ENCODE measurements at places on chromosomes 13 and 19.
A peak's percentile ranks its signal among the peaks of the same experiment; 100 is the strongest.

- peak; percentile 95 for DNase-seq
Observed at GRCh38 chr19:3404324-3405260, 38.2 kb downstream of the NFIC start.

DNA sequence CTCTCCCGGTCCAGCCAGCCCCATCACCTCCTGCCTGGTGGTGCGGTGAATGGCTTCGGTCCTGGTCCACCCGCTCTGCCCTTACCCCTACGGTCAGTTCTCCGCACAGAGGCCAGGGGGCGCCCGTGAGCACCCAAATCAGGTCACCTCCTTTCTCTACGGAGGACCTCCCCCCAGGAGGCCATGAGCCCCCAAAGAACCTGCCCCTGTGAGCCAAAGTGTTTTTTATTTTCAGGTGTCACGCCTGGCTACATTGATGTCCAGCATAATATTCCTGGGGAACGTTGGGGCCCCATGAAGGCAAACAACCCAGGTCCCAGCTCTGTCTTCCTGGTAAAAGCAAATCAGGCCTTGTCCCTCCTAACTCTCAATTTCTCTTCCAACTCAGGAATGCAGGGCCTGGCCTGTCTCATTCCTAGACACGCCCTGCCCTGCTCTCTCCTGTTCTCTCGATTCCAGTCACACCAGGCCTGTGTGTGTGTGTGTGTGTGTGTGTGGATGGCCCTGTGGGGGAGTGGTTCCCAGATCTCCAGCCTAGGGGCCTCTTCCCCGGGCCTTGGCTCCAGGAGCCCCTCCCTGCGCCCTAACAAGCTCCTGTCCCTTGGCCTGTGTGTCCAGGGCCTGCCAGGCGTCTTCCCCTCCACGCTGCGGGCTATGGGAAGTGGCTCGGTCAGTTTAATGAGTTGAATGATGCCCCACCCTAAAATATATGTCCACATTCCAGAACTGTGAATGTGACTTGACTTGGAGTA lies 9.7 kb upstream of the GIPC1 start:
- DNase-seq, result no peak

DNA sequence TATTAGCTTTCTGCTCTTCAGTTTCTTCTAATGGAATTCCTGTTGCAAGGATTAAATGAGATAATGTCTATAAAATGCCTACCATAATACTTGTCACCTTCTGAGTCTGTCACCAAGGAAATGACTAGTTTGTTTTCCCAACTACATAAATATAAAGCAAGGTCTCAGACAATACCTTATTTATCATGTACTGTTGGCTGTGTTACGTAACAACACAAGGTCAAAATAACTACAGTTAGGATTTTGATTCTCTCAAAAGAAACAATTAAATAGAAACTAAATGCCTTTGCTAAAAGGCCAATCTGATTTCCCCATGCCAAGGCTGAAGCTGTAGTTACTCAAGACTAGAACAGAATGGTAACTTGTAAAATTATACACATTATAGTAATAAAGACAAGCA lies 134.5 kb downstream of the PCDH9 start:
- DNase-seq, result no peak

- DNase-seq, result no peak
Observed at GRCh38 chr13:105116966-105117365, 1418.5 kb downstream of the EFNB2 start.

DNA sequence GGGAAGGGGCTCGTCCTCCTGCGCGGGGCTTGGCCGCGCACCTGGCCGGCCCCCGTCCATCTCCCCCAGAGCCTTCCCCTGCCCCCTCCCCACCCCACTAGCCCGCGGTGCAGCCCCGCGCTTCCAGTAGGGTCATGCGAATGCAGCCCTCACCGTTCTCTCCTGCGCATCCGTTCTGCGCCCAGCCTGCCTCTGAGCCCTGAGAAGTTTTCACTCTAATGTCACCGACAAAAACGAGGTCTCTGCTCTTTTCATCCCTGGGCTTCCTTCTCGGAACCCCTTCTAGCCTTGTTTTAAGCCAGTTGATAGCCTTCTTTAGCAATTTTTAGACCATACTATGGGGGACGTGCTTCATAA lies 97.4 kb downstream of the ATP8A2 start:
- no peak for DNase-seq

GRCh38 chr19:33954686-33955085 lies 158.0 kb downstream of the KCTD15 start:
- no peak for DNase-seq

- DNase-seq, result no peak
Observed at GRCh38 chr13:71789693-71790329, 77.2 kb downstream of the DACH1 start.

DNA sequence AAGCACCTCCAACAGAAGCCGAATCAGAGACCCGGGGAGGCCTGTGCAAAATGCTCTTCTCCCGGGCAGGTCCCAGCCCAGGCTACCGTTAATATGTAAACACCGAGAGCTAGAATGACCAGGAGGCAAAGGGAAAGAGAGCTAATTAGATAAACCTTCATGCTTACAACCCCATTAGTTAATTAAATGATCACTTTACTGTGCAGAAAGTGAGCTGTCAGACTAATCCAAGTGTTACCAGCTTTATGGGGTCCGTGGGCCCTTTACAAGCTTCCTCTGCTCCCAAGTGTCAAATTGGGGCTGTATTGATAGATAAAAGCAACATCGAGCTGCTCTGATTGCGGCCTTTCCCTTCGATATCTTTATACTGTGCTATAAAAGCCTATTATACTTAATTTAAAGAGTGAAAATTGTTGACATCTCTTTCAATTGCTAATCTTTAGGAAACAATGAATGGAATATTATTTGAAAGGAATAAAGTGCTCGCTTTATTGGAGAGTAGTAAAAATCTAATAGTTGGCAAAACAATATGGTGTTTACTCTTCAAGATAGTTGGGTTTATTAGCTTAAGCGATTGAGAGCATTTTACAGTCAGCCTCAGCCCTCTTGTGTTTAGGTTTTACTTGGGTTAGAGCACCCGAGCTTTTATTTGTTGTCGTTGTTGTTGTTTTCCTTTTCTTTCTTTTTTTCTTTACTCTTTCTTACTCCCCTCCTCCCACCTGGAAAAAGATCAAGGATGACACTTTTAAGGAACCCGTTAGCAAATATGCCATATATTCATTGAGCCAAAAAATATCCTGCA lies 189.3 kb upstream of the GPR12 start:
- DNase-seq, result no peak

DNA sequence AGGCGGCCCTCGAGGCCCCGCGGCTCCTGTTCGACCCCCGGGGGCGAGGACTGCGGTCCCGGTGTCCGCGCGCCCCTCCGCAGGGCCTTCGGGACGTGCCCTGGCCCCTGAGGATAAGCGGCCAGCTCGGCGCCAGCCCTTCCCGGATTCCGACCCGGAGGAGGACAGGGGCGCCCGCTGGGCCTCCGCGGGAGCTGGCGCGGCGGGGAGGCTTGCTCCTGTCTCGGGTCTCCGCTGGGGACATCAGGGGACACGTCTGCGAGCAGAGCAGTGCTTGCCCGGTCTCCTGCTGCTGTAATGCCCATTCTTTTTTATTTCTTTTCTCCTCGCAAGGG lies 829 bp downstream of the B3GLCT start:
- DNase-seq, result no peak

- DNase-seq, result no peak
Observed at GRCh38 chr13:27194895-27195764, 23.5 kb upstream of the USP12 start.

DNA sequence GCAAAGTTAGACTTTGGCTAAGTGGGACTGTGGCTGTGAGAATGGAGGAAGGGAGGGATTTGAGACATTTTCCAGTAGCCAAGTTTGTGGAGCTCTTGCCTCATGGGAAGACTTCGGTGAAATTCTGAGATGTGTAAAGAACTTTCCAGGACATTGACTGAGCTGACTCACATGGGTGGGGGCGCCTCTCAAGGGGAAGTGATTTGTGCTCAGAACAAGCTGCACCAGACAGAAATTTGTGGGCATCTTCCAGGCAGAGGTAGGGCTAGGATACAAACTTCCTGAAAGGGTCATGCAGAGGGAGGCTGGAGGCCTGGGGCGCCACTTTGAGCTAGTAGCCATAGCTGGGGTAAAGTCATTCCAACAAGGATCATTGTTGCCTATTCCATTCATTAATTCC lies 9.8 kb upstream of the SIGLEC10 start:
- no peak for DNase-seq

DNA sequence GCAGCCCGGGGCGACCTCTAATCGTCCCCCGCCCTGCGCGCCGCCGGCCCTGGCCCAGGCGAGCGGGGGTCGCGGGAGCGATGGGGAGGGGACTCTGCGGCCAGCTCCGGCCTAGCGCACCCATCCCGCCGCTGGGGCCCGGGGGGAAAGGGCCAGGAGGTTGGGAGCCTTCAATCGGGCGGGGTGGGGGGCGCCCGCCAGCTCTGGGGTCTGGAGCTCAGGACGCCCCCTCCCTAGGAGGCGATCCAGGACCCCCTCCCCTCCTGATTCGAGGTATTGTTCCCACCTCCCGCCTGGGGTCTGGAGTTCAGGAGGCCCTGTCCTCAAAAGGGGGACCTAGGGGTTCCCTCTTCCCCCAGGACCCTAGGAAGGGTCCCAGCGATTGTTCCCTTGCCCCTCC lies 430 bp downstream of the ZNF358 start:
- no peak for DNase-seq

DNA sequence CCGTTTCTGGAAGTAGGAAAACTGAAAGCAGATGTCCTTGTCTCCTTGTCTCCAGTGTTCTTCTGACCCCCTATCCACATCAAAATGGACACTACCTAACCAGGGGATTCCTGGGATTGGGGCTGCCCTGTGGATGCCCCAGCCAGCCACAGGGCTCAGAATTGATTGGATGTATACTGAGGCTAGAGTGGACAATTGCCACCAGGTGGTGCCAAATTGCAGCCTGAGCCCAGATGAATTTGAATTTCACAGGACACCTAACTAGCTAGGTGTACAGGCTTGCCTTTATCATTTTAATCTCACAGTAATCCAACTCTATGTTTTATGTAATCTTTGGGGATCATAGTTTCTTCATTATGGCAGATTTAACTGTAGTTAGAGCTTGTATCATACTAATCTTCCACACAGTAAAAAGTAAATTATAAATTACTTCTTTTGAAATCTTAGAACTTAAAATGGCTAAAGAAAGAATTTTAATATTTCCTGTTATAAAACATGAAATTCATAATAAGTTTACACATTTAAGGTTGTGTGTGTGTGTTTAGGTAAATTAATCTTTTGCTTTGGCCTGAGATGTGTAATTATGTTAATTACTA lies 58.0 kb downstream of the PIBF1 start:
- DNase-seq, result no peak

GRCh38 chr19:48798937-48799336 lies 11.9 kb downstream of the BCAT2 start:
- DNase-seq, result no peak

DNA sequence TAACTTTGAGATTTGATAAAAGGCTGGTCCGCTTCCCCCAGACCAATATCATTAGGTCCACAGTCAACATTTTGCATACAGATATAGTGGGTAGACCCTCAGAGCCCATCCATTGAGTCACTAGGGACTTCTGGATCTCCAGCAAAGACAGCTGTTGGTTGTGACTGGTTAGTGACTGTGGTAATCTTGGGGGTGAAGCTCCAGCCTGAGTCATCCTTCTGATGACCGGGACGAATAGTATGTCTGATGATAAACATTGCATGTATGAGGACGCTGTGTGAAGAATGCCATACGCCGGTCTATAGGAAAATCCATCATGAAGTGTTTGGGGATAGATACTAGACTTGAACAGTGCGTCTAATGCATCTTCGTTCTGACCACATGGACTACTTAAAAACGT lies 307.0 kb downstream of the UQCRFS1 start:
- DNase-seq, result no peak

GRCh38 chr13:71149046-71149445 lies 718.0 kb downstream of the DACH1 start:
- DNase-seq, result peak; percentile 9

GRCh38 chr19:46958532-46958931 lies 61.1 kb upstream of the NPAS1 start:
- no peak for DNase-seq

DNA sequence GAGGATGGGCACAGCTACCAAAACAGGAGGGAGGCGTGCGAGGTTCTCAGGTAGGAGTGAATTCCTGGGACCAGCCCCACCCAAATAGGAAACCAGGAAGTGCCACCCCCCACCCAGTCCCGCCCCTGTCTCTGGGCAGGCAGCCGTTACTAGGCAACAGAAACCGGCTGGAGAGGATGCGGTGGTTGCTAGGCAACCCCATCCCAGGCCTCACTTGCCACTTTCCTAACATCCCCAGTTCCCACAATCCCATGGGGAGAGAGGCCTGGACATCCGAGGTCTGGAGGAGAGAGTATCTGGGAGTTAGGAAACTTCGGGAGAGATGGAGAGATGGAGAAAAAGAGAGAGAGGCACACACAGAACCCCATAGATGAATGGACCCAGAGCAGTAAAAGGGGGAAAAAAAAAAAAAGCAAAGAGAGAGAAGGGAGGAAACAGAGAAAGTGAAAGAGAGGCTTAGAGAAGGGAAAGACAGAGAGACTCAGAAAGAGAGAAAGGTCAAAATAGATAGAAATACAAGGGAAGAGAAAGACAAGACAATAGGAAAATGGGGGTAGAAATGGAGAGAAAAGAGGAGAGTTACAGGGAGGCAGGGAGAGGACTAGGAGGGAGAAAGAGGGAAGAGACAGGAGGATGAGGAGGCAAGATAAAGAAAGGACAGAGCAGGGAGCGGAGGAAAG lies 3.8 kb downstream of the GRIK5 start:
- DNase-seq, result peak; percentile 36

DNA sequence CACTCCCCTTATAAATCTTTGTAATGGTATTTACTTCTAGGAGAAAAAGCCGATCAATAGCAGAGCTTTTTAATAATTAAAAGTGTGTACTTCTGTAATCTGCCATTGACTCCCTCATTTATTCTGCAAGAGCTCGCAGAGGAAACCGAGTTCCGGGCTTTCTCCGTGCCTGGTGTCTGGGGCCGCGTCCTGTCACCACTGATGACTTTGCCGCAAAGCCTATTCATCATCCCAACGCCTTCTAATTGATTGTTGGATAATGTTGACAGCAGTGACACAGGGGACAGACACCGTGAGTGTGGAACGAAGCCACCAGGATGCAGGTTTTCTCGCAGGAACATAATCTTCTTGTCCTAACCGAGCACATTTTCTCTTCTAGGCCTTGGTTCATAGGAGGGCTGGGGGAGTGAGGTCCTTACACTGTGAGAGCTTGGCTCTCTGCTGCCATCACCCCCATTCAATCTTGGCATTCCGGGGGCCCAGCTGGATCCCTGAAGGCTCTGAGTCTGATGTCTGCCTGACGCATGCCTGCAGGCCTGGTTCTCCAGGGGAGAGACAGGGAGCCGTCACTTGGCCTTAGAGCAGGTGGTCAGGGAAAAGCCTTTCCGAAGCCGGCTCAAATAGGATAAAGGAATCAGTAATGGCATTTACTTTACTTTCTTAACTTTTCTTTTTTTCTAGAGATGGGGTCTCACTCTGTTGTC lies 110.3 kb downstream of the KDM4B start:
- no peak for DNase-seq

- DNase-seq, result no peak
Observed at GRCh38 chr19:44552324-44552723, 22.8 kb upstream of the CEACAM20 start.

- no peak for DNase-seq
Observed at GRCh38 chr13:60369242-60369641, 27.8 kb upstream of the TDRD3 start.

GRCh38 chr13:84127597-84128128 lies 245.4 kb upstream of the SLITRK1 start:
- DNase-seq, result no peak
